ENCODE measurements at places on chromosomes 13 and 19.
A peak's percentile ranks its signal among the peaks of the same experiment; 100 is the strongest.

GRCh38 chr13:35594096-35594495, 117.6 kb upstream of the MAB21L1 start:
- no peaks in the 10 kb centered on the region for H3K4me1 ChIP-seq
- no peak overlapping the region for H3K27ac ChIP-seq

DNA sequence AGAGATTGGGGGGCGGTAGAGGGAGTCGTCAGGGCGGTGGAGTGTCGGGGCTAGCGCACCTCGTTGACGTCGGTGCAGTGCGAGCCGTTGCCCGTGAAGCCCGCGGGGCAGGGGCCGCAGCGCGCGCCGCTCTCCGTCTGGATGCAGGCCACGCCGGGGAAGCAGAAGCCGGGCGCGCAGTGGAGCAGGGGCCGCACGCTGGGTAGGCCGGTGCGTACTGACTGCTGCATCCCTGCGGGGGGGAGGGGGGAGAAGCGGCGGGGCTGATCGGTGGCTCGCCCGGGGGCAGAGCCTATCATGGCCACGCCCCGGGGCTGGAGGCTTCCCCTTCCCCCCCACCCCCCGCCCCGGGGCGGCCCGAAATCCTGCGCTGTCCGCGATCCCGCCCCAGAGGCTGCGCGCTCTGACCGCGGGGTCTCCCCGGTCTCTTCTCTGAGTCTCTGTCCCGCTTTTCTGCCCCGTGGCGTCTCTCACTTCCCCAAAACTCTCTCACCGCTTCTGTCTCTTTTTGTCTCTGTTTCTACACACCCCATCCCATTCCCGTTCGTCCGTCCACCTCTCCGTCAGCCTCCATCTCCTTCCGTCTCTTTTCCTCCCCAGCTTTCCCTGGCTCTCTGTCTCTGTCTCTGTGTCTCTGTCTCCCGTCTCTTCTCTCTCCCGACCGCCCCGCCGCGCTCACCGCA, 1.1 kb downstream of the COMP start:
- no peak overlapping the region for H3K27ac ChIP-seq
- H3K27me3 ChIP-seq = peaks cover 9% of the 10 kb centered on the region
- H3K4me1 ChIP-seq = peaks cover 43% of the 10 kb centered on the region
- H3K36me3 ChIP-seq = no peaks in the 10 kb centered on the region

GRCh38 chr19:32816555-32817099, 52.9 kb downstream of the SLC7A9 start:
- H3K27ac ChIP-seq = no peak overlapping the region
- no peak for DNase-seq
- H3K36me3 ChIP-seq = no peaks in the 10 kb centered on the region
- no peak overlapping the region for H3K4me3 ChIP-seq

DNA sequence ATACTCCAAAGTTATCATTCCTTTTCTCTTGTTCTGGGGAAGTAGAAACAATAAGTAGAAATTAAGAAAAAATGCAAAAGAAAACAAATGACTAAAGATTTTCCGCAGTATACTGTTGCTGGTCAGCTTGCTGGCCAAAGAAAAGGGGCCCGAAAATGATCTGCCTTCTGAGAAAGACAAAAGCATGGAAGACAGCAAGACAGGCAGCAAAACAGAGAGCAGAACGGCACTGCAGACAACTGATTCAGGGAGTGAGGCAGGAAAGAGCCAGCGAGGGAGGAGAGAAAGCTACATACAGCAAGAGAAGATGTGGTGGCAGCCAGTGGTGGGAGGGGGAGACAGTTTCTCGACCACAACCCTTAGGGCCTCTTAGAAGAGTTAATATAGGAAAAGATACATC, 5.3 kb upstream of the DOCK9 start:
- no peak for DNase-seq
- no peaks in the 10 kb centered on the region for H3K36me3 ChIP-seq
- H3K4me1 ChIP-seq = peaks cover 3% of the 10 kb centered on the region
- no peaks in the 10 kb centered on the region for H3K27me3 ChIP-seq

- DNase-seq = peak; percentile 89
- H3K4me3 ChIP-seq = peak overlapping the region; percentile 37
- H3K27ac ChIP-seq = peak overlapping the region; percentile 14
- peaks cover 22% of the 10 kb centered on the region for H3K4me1 ChIP-seq
These were observed 10.2 kb downstream of the STAP2 start for GRCh38 chr19:4328243-4328990.

GRCh38 chr19:17648097-17648660, 40.0 kb downstream of the UNC13A start:
- no peaks in the 10 kb centered on the region for H3K27me3 ChIP-seq
- H3K27ac ChIP-seq = no peak overlapping the region
- H3K4me3 ChIP-seq = no peak overlapping the region
- H3K4me1 ChIP-seq = no peaks in the 10 kb centered on the region

GRCh38 chr13:94416454-94417080, 62.9 kb downstream of the DCT start:
- no peak overlapping the region for H3K4me3 ChIP-seq
- no peak for DNase-seq
- no peaks in the 10 kb centered on the region for H3K36me3 ChIP-seq

Data from CD4-positive, CD25-positive, alpha-beta regulatory T cell (primary cell).